ENCODE measurements at places on chromosomes 16 and 17.

DNA sequence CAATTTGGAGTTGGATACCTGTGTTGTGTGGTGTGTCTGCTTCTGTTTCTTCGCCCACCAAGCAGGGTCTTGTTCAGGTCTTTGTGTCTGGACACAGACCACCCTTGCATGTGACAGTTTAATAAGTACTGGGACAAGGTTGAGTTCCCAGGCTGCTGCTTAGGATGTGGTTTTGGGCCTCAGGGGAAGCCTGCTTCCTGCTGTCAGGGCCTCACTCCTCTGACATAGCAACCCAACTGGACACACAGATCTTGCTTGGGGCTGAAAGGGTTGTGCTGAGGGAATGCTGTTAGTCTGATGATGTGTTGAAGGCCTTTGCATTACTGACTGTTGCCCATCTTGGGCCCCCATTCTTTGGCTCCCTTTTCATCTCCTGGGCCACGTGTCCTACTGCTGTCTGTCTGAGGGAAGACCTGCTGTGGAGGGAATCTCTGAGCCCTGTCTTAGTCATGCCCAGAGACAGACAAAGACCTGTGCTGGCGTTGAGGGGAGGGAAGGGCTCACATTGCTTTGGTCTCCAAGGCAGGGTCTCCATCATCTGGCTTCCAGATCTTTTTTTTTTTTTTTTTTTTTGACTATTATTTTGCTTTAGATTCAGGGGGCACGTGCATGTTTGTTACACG, 4.7 kb upstream of the TGFB1I1 start:
- H3K4me3 ChIP-seq: no peak overlapping the region
- DNase-seq: no peak
- peaks cover 45% of the 10 kb centered on the region for H3K36me3 ChIP-seq
- no peak overlapping the region for H3K27ac ChIP-seq
- peaks cover 16% of the 10 kb centered on the region for H3K4me1 ChIP-seq
- H3K27me3 ChIP-seq: no peaks in the 10 kb centered on the region

DNA sequence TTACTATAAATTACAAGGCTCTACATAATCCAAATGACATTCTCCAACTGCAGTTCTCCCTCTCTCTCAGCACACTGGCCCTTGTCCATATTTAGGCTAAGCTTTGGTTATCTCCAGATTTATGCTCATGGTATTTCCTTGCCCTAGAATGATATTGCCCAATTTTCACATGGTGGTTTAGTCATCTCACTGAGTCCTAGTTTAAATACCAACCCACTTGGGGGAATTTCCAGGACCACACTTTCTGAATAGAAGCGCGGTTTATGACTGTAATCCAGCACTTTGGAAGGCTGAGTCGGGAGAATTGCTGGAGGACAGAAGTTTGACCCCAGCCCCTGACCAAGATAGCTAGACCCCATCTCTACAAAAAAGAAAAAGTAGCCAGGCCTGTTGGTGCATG, 280.1 kb upstream of the MON1B start:
- no peaks in the 10 kb centered on the region for H3K27me3 ChIP-seq
- DNase-seq: no peak
- no peak overlapping the region for H3K27ac ChIP-seq
- no peaks in the 10 kb centered on the region for H3K36me3 ChIP-seq
- no peak overlapping the region for H3K4me3 ChIP-seq

DNA sequence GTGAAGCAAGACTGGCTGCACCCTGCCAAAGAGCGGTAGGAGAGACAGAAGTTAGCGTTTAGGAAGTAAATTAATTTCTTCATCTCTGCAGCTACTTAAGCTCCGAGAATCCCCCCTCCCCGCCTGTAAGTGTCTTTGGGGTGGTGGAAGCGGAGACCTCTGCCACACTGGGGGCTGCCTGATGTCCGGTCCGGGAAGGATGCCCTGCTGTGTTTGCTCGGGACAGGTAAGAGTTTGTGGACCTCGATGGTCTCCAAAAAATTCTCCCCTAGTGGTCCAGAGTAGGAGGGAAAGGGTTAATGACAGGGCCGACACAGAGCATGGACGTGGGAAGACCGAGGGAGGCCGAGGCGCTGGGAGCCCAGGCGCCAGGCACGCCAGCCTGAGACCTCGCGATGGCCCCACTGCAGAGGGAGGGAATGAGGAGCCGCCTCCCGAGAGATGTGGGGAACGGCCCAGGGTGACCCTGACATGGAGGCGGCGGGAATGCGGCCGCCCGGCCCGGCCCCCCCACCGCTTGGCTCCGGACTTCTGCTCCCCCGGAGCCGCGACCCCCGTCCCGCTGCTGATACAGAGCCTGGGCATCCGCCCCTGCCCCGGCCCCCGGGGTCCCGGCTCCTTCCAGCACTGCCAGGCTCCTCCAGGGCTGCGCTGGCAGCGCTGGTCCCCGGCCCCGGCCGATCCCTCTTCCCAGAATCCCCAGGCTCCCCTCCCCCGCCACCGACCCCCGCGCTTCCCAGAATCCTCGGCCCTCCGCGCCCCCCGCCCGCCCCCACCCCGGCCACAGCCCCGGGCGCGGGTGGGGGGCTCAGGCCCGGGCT, 680 bp downstream of the ZNF629 start:
- peaks cover 27% of the 10 kb centered on the region for H3K4me1 ChIP-seq
- no peaks in the 10 kb centered on the region for H3K27me3 ChIP-seq
- no peak for DNase-seq
- peak overlapping the region; percentile 91 for H3K27ac ChIP-seq

DNA sequence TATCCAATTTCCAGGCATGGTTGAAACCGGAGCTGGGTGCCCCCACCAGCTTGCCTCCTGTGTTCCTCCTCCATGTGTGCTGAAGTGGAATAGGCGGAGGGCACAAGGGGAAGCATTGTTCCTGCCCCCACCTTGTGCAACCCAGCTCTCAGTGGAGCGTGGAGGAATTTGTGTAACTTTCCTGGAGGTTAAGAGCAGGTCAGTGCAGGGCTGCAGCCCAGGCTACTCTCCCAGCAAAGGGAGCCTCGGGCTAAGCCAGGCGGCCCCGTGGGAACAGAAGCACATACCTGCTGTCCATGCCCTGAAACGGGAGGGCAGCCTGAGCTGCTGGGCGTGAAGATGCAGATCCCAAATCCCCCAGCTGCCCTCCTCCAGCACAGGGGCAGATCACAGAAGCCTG, 158.8 kb upstream of the LHX1 start:
- no peaks in the 10 kb centered on the region for H3K36me3 ChIP-seq
- H3K4me3 ChIP-seq: no peak overlapping the region
- H3K27me3 ChIP-seq: peaks cover 25% of the 10 kb centered on the region
- H3K27ac ChIP-seq: no peak overlapping the region
- no peaks in the 10 kb centered on the region for H3K4me1 ChIP-seq

DNA sequence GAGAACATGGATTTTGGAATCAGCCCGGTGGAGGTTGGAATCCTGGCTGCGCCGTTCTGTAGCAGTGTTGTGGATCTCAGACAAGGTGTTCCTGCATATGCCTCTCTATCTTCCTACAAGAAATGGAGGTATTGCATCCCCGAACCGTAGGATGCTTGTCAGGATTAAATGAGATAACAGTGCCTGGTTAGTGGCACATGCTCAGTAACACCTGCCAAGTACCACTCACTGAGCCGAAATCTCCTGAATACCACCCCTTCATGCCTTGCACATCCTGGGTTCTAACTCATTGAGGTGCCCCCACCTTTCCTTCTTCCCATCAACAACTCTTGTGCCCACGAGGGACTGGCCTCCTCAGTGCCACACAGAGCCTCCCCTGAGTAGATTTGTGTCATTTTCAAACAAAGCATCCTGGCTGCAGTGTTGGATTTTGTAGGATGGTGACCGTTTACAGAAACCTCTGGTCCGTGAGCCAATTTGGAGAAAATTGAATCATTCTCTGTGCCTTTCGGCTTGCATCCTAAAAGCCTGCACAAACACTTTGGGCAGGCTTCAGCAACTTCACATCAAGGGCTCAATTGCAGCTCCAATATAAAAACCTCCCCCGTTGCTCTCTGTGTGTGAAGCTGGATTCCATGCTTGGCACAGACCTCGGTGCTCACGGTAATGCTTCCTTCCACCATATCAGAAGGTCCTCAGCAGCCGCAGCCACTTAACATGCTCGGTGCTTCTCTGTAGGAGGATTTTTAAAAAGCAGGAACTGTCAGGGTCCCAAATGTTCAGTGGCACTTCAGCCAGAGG, 84.2 kb downstream of the WWOX start:
- H3K27me3 ChIP-seq: no peaks in the 10 kb centered on the region
- no peak overlapping the region for H3K4me3 ChIP-seq
- peaks cover 2% of the 10 kb centered on the region for H3K4me1 ChIP-seq
- no peak overlapping the region for H3K27ac ChIP-seq

GRCh38 chr16:4058386-4058785, 57.9 kb downstream of the ADCY9 start:
- H3K27me3 ChIP-seq: no peaks in the 10 kb centered on the region
- no peak for DNase-seq
- no peak overlapping the region for H3K4me3 ChIP-seq
- no peak overlapping the region for H3K27ac ChIP-seq
- H3K4me1 ChIP-seq: peaks cover 16% of the 10 kb centered on the region

DNA sequence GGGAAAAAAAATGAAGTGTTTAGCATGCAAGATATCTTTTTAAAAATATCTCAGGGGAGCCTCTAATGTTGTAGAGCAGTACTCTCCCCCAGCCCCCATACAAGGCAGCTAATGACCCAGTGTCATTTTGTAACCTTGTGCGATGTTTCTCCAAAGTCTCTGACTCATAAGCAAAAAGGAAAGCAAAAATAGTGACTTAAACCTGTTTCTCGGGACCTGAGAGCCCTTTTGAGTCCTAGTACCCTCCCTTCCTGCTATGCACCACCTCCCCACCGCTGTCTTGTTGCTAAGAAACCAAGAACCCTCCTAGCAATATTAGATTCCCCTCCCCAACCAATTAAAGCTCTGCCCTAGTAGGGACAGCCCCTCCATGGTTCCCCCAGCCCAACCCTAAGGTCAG, 2.8 kb downstream of the MYCBPAP start:
- H3K4me3 ChIP-seq: no peak overlapping the region
- no peaks in the 10 kb centered on the region for H3K36me3 ChIP-seq
- H3K27me3 ChIP-seq: no peaks in the 10 kb centered on the region
- peaks cover 34% of the 10 kb centered on the region for H3K4me1 ChIP-seq

DNA sequence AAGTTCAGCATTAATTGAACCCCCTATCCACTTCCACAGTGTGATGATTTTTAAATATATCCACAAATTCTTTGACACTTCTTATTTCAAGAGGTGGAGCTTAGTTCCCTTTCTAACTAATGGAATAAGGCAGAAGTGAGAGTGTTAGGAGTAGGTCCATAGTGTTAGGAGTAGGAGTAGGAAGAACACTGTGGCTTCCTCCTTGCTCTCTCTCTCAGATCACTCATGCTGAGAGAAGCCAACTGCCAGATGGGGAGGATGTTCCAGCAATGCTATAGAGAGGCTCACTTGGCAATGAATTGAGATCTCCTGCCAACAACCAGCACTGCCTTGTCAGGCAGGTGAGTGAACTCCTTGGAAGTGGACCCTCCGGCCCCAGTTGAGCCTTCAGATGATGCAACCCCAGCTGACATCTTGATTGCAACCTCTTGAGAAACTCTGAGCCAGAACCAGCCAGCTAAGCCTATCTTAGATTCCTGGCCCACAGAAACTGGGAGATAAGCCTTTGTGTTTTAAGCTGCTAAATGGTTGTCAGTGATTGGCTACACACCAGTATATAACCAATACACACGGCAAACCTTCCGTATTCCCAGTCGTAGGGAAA, 44.3 kb downstream of the SPECC1 start:
- H3K27ac ChIP-seq: no peak overlapping the region
- no peaks in the 10 kb centered on the region for H3K27me3 ChIP-seq
- H3K36me3 ChIP-seq: no peaks in the 10 kb centered on the region
- no peak overlapping the region for H3K4me3 ChIP-seq
